ENCODE measurements at places on chromosomes 5 and 9.

GRCh38 chr5:144812763-144813162 is 642.1 kb downstream of the KCTD16 start:
- DNase-seq: no peak

DNA sequence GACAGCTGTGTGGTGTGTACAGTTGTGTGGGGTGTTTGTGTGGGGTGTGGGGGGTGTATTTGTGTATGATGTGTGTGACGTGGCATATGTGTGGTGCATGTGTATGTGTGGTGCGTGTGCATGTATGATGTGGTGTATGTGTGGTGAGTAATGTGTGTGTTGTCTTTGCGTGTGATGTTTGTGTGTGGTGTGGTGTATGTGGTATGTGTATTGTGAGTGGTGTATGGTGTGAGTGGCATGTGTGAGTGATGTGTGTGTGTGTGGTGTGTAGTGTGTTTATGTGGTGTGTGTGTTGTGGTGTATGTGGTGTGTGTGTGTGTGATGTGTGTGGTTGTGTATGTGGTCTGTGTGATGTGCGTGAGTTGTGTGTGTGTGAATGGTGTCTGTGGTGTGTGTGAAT is 191.1 kb downstream of the MELK start:
- no peak for DNase-seq

DNA sequence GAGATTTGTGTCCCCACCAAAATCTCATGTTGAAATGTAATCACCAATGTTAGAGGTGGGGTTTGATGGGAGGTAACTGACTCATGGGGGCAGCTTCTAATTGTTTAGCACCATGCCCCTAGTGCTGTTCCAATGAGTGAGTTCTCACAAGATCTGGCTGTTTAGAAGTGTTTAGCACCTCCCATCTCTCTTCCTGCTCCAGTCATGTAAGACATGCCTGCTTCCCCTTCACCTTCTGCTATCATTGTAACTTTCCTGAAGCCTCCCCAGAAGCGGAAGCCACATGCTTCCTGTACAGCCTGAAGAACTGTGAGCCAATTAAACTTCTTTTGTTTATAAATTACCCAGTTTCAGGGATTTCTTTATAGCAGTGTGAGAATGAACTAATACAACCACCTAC is 170.5 kb downstream of the NDUFS4 start:
- no peak for DNase-seq

- DNase-seq: no peak
These were observed 6.1 kb downstream of the ZNF462 start for GRCh38 chr9:106869028-106869427.

DNA sequence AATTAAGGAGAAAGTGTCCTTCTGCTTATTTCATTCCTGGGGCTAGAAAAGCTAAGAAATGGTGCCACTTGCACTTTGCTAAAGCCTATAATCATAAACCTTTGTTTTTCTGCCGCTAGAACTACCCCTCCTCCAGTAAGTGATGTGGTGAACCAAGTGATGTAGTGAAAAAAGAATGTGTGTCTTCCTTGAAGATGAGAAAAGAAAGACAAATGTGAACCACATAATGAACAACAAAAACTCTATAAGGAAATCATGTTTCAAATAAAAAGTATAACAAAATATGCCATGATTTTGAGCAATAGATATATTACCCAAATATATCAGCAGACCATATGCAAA is 179.0 kb upstream of the SGCD start:
- no peak for DNase-seq

- DNase-seq: no peak
These were observed 150.4 kb downstream of the C5orf15 start for GRCh38 chr5:133818031-133818431.

- DNase-seq: no peak
These were observed 348.9 kb downstream of the ARHGEF28 start for GRCh38 chr5:73974871-73975360.

DNA sequence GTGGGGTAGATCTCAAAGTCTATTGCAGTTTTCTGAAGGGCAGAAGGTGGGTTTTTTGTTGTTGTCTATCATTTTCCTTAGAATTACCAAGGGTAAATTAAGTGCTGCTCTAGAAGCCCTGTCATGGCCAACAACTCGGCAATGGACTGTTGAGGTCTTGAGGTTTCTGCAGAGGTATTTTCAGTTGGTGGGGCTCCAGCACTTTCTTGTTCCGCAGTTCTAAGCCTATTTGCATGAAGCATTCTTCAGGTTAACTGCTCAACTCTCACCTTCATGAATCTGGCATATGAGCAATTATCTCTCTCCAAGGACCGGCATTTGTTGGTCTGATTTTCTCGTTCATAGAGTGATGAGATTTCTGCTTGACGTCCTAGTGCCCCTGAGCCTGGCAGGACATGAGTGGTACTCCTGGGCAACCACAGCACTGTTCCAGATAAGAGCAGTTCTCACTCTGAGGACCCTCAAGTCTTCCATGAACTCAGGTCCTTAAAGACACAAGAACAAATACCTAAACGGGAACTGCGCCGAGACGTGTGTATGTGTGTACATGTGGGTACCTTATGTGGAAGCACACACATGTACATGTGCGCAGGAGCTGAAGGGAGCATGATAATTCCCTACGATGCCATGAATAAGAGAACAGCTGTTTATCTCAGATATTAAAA is 544.5 kb downstream of the CSNK1G3 start:
- no peak for DNase-seq

- DNase-seq: no peak
These were observed 69.8 kb downstream of the SLCO4C1 start for GRCh38 chr5:102226321-102226720.

DNA sequence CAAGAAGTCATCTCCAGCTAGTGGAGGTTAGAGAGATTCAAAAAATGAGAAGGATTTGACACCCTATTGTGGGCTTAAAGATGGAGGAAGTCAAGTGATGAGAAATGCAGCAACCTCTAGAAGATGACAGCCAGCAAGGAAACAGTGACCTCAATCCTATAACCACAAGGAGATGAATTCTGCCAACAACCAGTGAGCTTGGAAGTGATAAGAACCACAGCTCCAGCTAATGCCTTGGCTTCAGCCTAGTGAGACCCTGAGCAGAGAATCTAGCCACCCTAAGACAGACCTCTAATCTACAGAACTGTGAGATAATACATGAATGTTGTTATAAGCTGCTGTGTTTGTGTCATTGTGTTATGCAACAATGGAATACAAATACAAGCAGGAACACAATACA is 262.4 kb downstream of the GRIA1 start:
- DNase-seq: no peak

DNA sequence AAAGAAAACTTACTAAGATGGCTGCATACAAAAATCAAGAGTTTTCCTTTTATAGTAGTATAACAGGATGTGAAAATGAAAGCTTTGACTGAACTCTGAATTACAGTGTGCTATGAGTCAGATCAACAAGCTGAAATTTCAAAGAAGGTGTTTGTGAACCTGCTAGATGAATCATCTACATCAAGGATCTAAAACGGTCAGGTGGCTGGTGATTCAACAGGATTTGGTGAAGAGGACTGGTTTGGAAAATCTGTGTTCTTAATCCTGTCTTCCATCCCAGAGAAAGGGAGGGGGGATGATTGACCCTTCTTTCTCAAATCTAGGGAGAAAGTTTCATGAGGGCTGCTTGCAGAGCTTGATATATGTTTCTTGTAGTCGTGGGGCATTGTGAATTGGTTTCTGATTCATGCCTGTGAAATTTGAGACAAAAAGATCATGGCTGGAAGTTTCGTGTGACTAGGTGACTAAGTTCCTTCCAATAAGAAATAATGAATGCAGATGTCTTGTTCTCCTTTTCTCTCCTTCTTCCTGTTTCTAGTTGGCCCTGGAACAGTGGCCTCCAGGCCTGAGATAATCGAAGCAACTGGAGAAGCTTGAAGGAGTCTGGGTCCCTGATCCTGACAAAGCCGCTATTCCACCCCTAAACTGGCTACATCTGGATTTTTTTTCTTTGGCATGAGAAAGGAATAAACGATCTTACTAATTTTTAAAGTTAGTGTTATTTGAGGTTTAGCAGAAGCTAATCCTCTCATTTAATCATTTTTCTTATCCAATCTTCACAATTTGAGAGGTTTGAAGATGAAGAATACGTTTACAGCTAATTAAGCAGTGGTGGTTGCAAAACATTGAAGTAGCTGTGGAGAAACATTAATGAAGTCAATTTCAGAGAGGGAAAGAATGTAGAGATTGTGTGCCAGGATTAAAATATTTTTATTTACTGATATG is 67.2 kb downstream of the MRPS30 start:
- DNase-seq: no peak

DNA sequence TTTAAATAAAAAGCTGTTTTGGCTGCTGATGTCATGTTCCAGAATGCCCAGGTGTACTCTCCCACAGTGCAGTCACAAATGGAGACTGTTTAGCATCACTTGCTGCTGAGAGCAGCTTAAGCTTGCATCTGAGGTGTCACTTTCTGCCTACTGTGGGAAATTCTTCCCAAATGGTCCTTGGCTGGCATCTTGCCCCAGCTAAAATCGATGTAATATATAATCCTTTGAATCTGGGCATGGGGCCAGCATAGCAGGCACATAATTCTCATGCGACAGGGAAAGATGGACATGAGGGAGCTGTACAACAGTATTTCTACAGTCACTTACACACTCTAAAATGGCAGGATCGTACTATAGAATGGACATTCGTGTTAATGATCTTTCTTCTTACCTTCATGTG is 144.3 kb downstream of the MACIR start:
- no peak for DNase-seq

- DNase-seq: no peak
These were observed 3.7 kb downstream of the MYO10 start for GRCh38 chr5:16932401-16932800.

DNA sequence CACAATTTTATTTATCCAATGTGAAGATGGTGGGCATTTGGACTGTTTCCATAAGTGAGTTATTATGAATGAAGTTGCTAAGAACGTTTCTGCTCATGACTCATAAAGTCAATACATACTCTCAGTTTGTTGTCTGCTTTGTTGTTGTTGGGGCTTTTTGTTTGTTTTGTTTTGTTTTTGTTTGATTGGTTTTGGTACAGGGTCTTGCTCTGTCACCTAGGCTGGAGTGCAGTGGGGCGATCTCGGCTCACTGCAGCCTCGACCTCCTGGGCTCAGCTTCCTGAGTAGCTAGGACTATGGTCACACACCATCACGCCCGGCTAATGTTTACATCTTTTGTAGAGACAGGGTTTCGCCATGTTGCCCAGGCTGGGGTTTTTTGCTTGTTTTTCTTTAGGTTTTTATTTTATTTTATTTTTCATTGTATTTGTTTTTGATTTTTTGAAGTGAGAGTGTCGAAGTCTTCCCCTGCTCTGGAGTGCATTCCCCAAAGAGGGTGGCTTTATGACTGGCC is 18.0 kb downstream of the TRIM7 start:
- no peak for DNase-seq

DNA sequence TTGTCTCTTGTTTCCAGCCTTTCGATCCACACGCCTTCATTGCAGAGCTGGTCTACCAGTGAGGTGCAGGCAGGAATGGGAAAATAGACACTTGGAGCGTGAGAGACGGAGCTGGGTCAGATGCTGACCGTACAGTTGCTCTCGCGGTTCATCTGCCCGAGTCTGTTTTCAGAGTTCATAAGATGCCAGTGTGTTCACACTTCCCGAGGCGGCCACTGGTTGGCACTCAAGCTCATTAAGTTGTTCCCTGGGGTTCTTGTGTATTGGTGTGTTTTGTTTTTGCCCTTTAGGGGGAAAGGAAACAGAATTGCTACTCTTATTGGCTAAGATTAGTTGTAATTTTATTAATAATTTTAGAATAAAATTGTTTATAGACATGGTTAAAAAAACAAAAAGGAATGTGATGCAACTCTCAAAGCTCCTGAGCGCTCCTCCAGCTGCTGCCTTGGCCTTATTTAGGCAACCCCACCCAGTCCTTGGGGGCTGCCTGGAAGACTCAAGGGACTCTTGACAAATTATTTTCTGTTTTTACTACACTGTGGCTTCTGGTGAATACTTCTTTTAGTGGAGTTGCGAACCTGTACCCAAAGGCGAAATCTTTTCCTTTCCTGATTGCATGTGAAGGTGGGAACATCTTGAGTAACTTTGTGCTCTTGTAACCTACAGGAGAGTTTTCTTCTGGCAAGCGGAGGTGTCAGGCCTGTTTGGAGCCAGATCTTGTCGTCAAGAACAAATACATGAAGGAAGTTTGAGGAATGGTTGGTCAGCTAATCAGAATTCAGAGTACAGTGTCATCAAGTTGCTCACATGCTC is 146.1 kb downstream of the MAST4 start:
- DNase-seq: no peak

DNA sequence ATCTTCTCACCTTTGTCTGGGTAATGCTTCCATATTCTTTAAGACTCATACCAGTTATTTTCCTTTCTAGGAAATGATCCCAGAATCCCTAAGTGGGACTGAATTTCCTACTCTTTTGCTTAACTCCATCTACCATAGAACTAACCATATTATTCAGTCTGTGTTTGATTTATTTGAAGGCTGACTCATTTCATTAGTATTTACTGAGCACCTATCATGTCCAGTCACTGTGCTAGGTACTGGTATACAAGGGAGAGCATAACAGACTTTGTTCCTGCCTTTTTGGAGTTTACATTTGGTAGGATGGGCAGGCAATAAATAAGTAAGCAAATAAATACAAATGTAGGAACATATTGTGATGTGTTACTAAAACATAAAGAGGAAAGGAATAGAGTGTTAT is 4.3 kb downstream of the NPR2 start:
- DNase-seq: no peak

GRCh38 chr9:34276772-34277171 is 52.3 kb downstream of the KIF24 start:
- no peak for DNase-seq

DNA sequence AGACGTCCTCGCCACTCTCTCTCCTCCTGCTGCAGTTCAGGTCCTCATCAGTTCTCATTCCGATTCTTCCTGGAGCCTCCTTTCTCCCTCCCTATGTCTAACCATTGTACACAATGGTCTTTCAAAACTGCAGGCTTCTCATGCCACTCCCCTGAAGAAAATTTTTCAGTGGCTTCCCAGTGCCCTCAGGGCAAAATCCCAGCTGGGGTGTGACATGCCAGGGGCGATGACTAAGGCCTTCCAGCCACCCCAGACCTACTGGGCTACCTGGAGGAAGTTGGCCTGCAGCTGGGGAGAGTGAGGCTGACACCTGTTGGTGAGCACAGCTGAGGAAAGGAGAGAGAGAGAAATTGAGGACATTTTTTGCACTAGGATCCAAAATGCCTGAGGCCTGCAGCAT is 65.2 kb downstream of the SREK1 start:
- DNase-seq: no peak
